ENCODE measurements at places on chromosomes 3 and 15.

- DNase-seq, result no peak
Observed at GRCh38 chr3:139870000-139870675, 64.8 kb upstream of the CLSTN2 start.

DNA sequence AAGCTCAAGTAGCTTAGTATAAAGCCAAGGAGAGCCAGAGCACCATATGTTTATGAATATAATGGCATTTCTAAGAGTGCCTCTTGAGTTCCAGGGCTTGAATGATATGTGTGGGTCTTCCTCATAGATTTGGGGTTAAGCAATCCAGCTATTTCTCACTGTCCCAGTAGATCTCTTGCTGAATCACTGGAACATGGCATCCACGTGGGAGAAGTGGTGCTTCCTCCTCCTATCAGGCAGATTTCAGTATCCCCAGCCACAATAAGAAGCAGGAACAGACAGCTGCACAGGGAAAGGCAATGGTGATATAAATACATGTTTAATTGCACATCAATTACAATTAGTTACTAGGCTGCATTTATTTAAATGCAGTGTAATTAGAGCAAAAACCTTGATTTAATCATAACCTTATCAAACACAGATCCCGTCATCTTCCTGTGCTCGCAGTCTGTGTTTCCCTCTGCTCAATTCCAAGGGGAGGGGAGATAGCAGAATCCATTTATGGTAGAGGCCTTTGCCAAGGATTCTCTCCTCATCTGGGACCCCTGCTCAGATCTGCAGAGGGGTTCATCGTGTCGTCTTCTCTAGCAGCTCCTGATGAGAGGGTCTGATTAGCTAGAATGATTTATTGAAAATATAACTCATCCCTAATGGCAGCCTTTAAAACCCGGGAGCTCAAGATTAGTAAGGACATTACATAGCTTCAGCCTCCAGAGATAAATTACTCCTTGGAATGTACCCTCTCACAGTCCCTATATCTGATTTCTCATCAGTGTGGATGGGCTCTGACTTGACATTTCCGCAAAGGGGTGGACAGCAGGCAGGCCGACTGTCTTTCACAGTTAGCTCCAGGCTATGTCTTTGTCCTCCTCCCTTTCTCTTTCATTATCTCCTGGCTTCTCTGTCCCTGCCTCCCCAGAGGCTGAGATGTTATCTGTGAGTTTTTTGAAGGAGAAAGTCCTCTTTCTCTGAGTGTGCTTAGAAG is 775.9 kb downstream of the AGBL1 start:
- no peak for DNase-seq

GRCh38 chr3:163707659-163708058 is 1370.6 kb downstream of the SI start:
- no peak for DNase-seq

GRCh38 chr3:445960-446359 is 249.4 kb downstream of the CHL1 start:
- no peak for DNase-seq

GRCh38 chr3:57953576-57953975 is 54.6 kb upstream of the FLNB start:
- no peak for DNase-seq

DNA sequence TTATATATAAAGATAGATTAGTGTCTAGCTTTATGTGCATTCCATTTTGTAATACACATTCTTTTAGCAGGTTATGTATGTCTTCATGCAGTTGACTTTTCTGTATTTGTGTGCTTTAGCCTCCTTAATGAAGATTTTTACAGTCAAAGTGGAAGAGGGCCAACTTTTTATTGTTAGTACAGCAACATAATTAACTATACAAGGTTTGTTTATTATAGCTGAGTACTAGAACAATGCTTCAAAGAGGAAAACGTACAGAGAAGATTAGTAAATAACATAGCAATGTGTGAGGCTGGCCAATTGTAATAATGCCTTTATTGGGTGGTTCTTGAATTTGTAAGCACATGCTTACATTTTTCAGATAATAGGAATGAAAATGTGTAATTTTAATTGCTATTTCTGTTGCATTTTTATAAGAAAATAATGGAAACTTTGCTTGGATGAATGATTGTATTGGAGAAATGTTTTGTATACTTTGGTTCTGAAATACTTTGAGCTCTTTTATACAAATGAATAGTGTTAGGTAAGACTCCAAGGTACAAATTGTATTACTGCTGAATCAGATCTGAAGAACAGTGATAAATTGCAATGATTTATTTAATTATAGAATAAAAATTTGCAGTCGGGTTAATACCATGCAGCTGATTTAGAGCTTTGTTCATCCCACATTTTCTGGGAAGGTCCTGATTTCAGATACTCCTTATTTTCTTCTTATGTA is 41.4 kb downstream of the UBE2E2 start:
- no peak for DNase-seq

DNA sequence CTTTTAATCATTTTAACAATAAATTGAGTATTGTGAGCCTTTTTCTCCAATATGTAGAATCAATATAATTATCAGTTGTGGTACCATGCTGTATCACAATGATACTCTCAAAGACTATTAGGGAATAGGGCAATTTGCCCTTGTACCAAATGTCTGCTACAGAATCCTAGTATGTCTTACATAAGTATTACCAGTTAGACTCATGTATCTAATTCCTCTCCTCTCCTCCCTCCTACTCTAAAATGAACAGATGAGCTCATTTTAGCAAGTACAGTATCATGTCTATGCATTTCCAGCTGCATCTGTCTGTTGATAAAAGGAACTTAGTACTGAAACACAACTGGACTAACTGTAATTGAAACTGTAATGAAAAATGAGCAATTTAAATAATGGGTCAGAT is 124.3 kb upstream of the ATP11B start:
- DNase-seq, result no peak

DNA sequence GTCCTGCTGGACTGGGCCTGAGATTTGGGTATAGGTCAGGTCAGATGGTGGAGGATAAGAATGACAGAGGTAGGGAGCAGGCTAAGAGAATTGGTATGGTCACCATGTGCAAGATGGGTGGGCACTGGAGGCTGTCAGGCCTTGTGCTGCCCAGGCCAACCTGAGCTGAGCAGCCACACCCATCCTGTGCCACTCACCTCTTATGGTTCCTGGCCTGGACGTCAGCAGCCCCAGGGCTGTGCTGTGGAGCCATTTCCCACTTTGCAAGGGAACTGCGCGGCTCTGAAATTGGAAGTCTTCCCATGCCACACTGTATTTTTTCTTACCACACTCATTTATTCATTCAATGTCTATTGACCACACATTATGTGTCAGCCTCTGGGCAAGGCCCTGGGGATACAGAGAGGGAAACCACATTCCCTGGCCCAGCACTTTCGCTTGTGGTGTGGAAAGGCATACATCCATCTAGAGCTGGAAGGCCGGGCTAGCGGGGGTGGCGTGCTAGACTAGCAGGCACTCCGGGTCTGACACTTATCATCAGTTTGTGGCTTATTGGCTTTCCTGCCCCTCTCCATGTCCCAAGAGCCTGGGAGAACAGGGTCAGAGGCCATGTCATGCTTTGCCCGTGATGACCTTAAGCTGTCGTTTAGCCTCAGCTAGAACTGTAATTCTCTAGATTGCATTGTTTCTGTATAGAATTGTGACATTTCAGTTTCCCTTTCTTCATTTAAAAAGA is 51.1 kb upstream of the POLG start:
- DNase-seq, result no peak

DNA sequence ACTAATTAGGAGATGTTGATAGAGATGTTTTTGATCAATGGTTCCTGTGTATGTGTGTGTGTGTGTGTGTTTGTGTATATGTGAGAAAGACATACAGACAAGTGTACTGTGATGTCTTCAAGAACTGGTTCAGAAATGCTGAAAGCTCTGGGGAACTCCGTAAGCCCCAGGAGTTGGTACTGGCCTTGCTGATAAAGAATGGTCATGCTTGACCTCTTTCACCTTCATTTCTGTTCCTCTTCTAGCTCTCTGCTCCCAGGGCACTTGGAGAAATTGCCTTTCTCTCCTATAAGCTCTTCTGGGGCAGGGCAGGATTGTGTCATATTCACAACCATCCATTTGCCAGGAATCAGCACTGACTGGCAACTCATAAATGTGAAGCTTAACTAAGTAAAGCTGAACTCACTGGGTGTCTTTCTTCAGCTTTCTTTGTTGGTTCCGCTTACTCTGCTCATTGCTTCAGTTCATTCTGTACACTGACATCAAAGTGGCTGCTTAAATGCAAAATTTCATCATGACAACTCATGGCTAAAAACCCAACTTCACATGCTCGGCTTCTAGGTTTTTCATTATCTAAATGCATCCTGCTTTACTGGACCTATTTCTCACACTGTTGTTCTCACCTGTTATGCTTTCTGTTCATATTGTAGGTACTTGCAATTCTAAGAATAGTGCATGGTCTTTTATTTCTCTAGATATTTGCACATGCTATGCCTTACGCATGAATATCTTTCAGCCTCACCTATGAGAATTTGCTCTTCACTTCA is 162.1 kb upstream of the LYSMD4 start:
- no peak for DNase-seq

All from NCI-H526 (cell line).